ENCODE measurements at places on chromosomes 6 and 20.

DNA sequence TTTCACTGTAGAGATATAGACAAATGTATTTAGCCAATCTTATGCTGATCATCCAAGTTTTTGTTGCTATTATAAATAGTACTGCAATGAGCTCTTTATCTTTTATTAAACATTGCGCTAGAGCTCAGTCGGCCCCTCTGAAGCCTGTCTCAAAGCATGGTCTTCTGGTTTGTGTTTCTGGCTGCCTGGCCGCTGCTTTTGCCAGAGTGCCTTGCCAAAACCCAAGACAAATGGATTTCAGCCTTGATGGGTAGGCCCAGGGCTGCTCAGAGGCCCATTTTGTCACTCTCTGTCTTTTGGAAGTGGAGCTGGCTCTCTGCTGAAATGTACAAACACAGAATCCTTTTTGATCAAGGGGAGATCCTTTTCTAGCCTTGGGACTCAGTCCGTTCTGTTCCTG, 102.9 kb upstream of the KCNG1 start:
- no peak for DNase-seq

- DNase-seq: no peak
These were observed 275.7 kb downstream of the ADGB start for GRCh38 chr6:146874278-146875018.

DNA sequence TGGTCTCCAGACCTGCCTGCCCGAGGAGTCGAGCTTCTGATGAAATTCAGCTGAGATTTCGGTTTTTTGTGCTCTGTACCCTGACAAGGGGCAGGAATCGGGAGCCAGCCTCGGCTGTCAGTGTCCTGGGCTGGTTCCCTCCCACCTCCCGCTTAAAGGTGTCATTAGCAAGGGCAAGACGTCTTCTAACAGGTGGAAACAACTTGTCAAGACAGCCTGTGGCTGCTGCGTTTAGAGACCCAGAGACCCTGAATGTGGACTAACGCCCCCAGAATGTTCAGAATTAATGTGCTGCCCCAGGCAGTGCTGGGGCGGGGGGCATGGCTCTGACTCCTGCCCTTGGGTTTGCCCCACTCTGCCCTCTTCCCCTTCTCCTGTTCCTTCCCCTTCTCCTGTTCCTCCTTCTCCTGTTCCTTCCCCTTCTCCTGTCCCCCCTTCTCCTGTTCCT, 69.7 kb downstream of the PHACTR3 start:
- DNase-seq: no peak

DNA sequence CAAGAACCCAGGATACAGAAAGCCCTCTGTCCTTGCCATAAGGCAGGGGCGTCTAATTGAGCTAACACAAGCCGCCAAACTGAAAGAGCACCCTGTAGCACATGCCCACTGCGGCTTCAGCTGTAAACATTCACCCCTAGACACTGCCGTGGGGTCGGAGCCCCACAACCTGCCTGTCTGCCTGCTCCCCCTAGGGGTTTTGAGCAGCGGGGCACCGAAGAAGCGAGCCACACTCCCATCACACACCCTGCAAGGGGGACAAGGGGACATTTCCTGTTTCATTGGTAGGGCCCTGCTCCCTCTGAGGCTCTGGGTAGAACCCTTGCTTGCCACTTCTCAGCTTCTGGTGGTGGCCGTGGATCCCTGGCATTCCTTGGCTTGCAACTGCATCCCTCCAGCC, 45.2 kb upstream of the BCLAF1 start:
- DNase-seq: no peak

DNA sequence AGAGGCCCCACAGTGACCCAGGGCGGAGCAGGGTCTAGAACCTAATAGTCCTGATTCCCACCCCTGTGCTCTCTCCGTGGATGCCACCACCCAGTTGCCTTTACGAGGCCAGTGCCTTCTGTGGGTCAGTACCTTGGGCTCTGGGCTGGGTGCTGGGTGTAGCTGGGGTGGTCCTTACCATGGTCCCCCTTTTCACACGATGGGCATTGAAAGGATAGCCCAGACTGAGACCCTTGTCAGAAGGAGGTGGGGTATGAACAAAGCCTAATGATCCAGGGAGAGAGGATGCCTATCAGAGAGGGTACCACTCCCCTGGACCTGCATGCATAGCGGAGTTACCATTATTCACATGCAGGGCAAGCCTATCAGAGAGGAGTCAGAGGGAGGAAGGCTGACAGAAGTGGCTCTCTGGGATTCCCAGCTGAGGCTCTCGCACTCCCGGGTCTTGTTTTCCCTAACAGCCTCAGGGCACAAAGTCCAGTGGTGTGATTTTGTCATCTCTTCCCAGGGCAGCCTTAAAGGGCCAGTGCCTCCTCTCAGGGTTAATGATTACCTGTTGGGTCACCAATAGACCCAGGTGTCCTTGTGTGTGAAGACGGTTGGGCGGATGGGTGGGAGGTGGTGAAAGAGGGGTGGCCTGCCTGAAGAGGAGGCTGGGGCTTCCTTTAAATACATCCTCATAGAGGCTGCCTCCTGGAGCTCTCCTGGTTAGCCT, 36.2 kb downstream of the VEGFA start:
- DNase-seq: no peak

GRCh38 chr6:119902681-119903080, 553.1 kb upstream of the MAN1A1 start:
- no peak for DNase-seq

- no peak for DNase-seq
These were observed 83.7 kb upstream of the ARMC2 start for GRCh38 chr6:108764580-108764950.

DNA sequence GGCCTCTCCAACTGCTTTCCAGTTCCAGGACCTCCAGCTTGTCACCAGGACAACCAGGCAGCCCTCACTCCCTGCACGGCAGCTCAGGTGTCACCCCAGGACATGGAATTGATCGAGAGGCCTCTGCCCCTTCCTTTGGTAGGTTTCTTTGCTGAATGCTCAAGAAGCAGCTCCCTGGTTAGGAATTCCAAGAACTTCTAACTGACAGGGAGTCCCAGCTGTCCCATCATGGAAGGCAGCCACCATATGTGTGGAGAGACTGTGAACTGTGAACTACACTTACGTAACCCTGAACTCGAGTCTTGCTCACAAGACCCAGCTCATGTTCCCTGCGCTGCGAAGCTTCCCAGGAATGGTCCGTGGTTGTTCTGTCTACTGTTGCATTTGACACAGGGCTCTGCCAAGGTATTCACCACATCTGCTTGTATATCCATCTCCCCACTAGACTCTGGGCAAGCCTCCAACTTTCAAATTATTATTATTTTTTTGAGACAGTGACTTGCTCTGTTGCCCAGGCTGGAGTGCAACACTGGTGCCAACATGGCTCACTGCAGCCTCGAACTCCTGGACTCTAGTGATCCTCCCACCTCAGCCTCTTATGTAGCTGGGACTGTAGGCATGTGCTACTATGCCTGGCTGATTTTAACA, 35.7 kb downstream of the MGME1 start:
- peak; percentile 23 for DNase-seq

- DNase-seq: no peak
These were observed 76.1 kb downstream of the IPCEF1 start for GRCh38 chr6:154280521-154280920.

DNA sequence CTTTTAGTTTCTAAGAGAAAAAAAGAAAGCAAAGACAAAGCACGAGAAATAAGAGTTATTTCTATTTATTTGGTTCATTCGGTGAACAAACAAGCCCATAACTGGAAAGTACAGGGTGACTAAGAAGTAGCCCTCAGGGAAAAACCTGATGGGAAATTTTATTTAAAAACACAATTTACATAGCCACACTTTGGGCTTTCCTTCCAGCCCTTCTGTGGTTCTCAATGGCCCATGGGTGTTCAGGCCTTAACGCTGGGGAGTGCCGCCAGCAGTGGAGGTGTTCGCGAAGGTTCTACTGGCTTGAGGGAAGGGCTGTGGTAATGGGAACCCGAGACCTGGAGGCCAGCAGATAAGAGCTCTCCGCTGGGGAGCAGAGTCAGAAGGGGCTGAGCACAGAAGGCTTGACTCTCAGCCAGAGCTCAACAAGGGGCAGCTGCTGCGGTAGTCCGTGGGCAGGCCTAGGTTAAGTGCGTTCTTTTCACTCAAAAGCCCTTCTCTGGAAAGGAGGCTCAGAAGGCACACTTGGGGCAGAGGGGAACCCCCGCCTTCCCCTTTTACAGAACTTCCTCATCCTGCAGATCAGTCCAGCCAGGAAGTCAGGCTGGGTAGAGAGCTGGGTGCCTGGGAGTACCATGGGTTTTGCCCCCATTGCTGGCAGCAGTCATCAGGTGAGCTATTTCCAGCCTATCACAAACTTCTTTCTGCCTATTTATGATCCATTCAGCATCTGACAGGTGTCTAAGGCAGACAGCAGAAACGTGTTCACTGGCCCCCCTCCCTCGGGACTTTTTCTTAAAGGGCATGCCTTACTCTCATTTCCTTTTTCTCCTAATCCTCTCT, 8.8 kb upstream of the CD83 start:
- no peak for DNase-seq

DNA sequence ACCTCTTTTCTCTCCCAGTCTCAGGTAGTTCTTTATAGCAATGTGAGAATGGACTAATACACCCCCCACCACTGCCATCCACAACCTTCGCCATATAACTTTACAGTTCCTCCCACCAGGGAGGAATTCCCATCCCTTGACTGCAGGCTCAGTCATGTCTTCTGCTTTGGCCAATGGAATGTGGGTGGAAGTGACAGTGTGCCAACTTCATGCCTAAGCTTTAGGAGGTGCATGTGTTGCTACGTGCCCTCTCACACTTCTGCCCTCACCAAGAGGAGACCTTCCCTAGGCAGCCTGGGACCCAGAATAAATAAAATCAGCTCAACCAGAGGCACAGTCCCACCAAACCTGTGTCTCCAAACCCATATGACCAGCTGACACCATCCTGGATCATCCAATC, 33.0 kb upstream of the LRRN4 start:
- no peak for DNase-seq

DNA sequence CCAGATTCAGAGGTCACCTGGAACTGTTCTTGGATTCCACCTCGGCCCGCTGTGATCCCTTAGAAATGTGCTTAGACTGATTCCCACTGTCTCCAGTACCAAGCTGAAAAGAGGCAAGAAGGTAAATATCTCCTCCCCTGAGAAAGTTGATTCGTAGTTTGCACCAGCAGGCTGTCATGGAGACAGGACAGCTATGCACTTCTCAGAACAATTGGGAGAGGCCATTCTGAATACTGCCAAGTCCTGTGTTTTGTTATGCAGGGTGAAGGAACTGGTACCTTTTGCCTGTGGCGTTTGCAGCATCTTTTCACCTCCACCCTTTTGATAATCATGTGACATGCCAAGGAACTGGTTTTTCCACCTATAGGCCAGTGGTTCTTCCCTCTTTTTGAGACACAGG, 58.2 kb upstream of the RNGTT start:
- no peak for DNase-seq

DNA sequence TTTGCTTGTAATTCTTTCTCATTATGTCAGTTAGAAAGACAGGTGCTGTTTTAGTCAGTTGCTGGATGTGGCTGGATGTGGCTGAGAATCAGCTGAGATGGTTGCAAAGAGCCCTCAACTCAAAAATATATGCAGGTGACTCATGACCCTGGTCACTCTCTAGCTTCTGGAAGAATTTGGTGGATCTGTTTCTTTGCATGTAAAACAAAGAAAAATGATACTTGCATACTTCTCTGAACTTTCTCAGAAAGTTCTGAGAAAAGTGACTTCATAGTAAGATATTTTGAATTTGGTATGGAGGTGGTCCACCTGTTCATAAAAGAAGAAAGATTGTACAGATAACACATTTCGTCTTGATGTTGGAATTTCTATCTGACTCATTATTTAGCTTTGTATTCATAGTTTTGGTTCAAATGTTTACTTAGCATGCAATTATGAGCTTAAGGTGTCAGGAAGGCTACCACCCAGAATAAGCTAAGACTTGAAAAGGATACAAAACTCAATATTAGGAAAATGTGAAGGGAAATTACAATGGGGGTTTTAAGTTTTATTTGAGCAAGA, 163.2 kb upstream of the OLIG3 start:
- DNase-seq: no peak

DNA sequence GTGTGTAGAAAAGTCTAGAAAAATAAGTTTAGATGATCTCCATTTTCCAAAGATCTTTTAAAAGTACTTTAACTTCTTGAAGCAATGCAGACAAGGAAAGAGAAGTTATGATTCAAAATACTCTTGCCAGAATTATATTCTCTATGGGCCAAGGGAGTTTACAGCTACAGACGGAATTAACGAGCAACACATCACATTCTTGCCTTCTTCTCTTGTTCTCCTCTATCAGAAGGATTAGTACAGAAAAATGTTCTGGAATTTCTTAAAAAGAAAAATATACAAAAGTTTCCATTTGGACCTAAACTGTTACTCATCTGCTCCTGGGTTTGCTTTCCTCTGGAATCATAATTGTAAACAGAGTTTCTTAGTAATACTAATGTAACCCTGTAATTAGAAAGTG, 284.7 kb upstream of the HSF2 start:
- no peak for DNase-seq

DNA sequence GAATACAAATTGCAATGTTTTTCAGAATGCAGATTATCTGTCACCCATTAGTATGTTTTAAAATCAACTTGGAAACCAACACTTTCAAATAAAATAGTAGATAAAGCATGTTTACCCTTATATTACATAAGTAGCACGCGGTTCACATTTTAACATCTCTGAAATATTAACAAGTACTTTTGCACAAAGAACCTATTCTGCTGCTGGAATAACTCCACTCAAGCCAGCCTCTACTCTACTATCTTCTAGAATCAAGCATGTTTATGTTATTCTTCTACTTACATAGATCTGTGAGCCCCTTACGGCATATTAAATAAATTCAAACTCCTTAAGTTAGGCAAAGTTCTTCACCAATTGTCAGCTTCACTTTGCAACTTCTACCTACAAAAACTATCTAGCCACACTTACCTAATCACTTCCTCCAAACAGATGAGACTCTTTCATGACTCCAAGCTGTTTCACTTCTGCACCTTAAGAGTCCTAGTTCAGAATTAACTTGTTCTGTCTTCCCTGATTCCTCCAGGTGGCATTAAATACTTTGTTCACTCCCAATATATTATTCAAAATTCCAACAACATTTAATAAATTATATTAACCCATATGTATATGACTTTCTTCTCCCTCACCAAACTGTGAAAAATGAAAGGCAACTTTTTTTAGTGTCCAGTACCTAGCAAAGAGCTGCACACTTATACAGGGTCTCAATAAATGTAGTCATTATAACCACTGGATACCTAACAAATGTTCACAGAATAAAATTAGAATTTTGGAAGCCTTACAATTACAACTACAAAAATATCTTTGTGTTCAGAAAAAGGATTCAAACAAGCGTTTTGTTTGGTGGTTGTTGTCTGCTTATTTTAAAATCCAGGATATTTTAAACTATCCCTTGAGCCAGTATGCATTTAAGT, 12.1 kb downstream of the CEP85L start:
- DNase-seq: no peak

GRCh38 chr20:64165866-64166600, 1.8 kb downstream of the MYT1 start:
- no peak for DNase-seq

DNA sequence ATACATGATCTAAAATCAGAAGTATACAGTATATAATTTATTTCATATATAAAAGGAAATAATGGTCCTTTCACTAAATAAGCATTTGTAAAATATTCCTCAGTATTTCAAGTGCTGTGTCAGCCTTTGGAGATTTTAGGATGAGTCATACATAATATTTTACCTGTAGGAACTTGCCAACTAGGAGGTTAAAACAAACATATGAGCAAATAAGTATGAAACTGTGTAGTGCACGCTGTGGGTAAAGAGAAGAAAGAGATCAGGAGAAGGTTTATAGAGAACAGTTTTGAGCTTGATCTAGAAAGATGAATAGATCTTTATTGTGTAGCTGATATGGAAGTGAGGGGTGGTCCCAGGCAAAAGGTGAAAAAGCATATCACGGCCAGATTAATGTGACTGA, 169.9 kb upstream of the RNF217 start:
- DNase-seq: no peak

GRCh38 chr6:154848580-154848979, 115.4 kb downstream of the SCAF8 start:
- DNase-seq: peak; percentile 18
